ENCODE measurements at places on chromosomes 2 and 18.

- no peak for DNase-seq
Observed at GRCh38 chr2:128874608-128875007, 555.9 kb upstream of the HS6ST1 start.

DNA sequence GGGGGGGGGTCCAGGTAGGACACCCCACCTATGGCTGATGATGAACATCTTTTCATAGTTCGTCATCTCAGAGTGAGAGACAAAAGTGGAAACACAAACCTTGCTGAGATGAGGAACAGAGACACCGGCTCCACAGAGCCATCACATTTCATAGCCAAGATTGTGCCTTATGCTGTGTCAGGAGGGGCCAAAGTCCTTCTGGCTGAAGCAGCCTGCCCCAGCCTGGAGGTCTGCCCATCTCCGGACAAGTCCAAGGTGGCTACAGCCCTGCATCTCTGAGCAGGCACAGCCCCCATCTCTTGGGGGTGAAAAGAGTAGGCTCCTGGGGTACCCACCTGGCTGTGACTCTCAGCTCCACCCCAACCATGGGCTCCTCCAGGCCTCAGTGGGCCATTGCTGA lies 70.3 kb downstream of the ZBTB7C start:
- DNase-seq = no peak

DNA sequence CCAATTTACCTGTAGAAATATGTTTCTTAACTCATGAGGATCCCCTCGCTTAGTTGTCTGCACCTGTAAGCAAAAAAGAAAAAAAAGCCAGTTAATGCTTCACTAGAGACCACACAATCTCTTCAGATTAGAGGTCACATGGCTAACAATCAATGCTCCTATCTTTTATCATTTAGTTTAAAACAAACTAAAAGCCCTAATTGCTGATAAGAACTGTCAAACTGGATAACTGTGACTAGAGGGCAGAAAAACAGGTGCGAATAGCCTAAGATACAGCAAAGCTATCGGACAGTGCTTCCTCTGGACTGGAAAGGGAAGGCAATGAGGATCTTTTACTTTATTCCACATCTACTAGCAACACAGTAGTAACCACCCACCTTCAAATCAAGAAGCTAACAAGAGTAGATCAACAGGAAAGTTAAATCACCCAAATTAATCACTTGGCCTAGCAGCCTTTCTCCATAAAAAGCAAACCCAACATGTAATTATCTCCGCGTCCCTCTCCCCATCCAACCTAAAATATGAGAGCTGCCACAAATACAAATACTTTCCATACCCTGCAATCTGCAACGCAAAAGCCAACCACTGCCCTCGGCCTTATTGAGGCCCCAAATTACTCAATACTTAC lies 734 bp downstream of the SLC25A12 start:
- peak; percentile 59 for DNase-seq

- DNase-seq = peak; percentile 85
Observed at GRCh38 chr2:98805412-98806171, 74.7 kb upstream of the MGAT4A start.

DNA sequence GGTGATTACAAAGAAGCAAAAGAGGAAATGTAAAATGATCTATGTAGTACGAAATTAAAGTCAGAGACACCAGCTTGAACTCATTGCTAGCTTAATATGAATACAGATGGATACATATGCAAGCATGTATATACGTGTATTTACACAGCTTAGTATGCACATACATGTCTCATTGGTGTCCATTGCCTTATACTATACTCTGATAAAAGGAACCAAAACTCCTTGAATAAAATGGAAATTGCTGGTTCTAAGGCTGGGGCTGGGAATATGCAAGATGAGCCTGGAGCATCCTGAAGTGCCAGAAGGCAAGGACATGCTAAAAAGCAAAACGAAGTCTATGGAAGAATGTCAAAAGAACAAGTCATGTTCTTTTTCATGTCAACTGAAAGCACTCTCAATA lies 1424.4 kb upstream of the SLC39A10 start:
- no peak for DNase-seq

DNA sequence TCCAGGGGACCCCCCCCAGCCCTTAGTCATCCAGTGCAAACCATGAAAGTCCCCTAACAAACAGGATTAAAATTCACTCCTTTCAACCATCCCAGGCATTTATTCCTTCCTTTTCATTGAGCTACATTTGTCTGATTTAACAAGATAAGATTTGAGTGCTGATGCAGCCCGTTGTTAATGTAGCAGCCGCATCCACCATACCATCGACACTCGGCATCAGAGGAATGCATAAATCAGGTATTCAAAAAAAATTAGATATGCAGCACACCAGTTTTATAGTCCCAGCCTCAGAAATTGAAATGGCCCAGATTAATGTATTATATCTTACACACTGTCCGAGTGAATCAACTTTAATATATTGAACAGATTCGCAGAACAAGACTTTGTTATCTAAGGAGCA lies 676.5 kb upstream of the FANCL start:
- no peak for DNase-seq

GRCh38 chr2:215530191-215530968 lies 94.5 kb upstream of the FN1 start:
- DNase-seq = no peak

DNA sequence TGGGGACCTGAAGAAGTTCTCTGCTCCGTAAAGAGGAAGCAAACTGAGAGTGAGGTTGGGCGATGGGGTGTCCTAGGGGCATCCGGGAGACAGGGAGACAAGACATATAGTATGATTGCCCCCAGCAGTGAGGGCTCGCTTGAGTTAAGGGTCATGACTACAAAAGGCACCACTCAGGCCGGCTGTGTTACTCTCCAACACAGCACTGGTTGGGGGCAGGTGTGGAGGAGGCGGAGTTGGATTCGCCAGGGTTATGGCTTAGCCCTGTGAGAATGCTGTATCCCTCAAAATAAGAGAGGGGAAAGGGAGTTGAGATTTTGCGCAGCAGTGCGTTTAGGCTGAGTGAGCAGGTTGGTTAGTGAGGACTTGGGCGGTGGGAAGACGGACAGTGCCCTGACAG lies 12.0 kb downstream of the DYSF start:
- DNase-seq = no peak

DNA sequence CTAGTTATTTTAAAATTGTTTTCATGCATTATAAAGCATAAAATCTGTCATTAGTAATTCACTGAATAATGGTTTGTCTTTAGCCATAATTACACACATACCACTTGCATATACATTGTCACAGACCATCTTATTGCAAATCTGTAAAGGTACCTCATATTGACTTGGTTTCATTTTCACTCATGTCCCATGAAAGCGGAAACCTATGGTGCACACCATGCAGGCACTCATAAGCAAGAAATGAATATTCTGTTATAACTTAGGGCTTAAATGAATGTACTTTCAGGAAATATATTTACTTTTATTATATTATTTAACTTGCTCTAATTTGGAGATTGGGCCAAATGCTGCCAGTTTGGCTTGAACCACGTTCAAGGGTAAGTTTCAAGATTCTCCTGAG lies 29.2 kb upstream of the STK17B start:
- no peak for DNase-seq

DNA sequence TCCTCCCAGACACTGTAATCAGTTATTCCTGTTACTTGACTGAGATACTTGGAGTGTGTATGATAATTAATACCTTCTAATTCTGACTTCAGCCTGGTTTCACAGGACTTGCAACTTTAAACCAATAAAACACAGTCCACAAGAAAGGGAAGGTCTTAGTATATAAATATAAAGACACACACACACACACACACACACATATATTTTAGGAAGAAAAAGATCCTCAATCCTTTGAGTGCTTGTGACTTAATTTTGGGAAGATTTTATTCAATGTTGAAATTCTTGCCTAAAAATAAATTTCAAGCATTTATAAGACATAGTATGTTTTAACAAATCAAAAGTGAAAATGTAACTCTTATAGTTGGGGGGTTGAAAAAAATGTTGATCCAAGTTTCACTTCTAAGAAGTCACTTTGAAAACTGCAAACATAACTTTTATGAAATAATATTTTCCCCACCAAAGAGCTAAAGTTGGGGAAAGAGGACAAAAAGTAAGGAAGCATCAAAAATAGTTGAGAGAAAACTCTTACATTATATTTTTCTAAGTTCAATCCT lies 824 bp upstream of the VPS54 start:
- no peak for DNase-seq
